Stimulated activated CD8-positive, alpha-beta memory T cell treated with anti-CD3 and anti-CD28 coated beads, Interleukin-7, amount 100 ng/mL, for 48 hours (primary cell): ENCODE measurements at places on chromosomes 6 and 20.

DNA sequence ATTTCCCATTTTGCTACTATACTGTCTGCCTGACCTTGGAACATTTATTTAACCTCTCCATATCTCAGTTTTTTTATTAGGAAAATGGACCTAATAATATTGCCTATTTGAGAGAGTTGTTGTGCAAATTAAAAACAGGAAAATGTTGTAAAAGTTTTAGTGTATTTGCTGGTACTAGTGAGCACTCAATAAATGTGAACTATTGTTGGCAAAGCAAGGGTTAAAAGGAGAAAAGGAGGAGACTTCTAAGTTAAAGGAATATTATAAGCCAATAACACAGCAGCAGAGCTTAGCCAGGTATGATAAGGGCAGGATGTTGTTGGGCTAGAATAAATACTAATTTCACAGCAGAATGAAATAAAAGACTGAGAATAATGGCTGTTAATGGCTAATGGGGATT, 211.9 kb upstream of the FUT9 start:
- no peak for DNase-seq

DNA sequence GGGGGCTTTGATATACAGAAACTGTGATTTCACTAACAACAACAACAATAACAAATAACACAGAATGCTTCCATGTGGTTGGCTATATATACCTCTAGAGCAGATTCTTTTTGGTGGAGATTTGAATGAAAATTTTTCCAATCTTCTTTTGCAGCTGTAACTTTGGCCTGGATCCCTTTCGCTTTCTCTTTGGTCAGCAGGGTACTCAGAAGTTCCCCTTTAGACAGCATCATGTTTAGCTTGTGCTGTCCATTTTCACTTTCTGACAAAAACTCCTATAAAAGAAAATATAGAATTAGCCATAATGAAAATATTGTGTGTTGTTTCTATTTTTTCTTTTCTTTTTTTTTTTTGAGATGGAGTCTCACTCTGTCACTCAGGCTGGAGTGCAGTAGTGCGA, 264.2 kb downstream of the SYNE1 start:
- DNase-seq = no peak

DNA sequence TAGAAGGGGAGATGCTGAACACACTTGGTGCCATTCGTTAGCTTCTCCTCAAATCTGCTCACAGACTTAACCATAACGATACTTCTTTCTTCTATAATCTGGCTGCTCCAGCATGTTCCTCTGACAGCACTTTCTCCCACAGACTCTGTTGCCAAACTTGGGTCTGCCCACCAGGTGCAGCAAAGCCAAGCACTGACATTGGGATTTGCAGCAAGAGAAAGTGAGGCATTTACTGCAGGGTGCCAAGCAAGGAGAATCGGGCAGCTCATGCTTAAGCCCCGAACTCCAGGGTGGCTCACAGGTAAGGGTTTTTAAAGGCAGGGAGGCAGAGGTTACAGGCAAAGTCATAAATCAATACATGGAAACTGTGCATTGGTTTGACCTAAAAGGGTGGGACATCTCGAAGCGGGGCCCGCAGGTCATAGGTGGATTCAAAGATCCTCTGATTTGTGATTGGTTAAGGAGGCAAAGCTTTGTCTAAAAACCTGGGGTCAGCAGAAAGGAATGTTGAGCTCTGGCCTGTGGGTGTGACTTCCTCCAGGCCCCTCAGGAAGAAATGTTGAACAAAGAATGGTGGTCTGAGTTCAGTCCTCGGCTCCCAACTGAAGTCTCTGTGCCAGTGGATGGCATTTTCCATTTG, 25.1 kb upstream of the PNPLA1 start:
- DNase-seq = no peak

- DNase-seq = no peak
Measured at GRCh38 chr6:30990422-30991086, 7.0 kb downstream of the MUC21 start.

- DNase-seq = no peak
Measured at GRCh38 chr20:47583551-47583950, 81.9 kb downstream of the NCOA3 start.

DNA sequence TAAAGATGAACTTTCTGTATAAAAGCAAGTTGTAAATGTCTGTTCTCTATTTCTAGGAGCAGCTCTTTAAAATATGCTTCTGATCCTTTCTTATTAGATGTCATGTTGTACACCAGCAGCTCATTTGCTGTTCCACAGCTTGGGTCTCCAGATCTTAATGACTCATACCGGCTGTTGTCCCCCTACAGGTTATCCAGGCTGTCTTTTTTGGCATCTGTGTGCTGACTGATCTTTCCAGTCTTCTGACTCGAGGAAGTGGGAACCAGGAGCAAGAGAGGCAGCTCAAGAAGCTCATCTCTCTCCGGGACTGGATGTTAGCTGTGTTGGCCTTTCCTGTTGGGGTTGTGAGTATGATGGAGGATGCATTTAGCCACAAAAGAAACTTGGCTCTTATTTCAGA, 76.0 kb downstream of the AIG1 start:
- DNase-seq = no peak

GRCh38 chr20:58531657-58532056, 16.5 kb upstream of the APCDD1L start:
- DNase-seq = no peak

DNA sequence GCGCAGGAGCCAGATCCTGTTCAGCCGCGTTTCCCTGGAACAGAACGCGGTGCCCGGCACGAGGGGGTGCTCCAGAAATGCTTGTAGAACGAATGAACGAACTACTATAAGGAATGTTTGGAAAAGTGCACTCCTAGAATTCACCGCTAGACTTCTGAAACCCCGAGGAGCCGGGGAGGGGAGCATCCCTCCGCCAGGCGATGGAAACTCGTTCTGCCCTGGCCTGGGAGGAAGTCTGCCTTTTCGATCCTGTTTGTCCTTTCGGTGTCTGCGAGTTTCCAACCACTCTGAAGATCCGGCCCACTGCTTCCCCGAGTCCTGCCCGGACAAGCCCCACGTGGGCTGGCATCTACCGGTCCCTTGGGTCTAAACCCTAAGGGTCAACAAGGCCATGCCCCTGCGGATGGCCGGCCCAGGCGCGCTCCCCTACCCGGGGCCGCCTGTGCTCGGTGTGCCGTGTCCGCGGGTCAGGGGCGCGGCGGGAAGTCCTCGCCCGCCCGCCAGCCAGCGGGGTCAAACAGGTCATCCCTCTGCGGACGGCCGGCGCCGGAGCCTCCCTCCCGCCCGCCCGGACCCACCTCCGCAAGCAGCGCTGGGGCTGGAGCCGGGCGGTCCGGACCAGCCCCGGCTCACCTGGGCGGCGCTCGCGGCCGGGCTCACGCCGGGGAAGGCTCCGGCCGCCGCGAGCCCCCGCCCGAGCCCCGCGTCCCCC, 526 bp downstream of the SULF2 start:
- DNase-seq = no peak
